ENCODE measurements at places on chromosomes 2 and 18.

DNA sequence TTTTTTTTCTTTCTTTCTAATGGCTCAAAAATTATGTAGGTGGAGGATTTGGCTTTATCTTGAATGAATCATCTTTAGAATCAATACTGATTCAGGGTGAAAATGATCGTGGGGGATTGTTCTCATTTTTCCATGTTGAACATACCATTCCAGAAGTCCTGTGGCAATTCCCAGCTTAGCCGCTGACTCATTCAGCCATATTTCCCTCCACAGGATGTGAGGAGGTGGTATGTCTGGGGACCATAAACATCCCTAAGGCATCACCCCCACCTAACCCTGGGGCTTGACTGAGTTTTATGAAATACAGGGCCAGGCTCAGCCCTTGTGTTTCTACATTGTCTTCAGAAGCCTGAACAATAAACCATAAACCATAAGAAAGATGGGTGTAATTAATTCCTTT, 92.7 kb upstream of the FN1 start:
- no peak for DNase-seq

- no peak for DNase-seq
These were observed 60.4 kb downstream of the ZBTB7C start for GRCh38 chr18:48348739-48349138.

DNA sequence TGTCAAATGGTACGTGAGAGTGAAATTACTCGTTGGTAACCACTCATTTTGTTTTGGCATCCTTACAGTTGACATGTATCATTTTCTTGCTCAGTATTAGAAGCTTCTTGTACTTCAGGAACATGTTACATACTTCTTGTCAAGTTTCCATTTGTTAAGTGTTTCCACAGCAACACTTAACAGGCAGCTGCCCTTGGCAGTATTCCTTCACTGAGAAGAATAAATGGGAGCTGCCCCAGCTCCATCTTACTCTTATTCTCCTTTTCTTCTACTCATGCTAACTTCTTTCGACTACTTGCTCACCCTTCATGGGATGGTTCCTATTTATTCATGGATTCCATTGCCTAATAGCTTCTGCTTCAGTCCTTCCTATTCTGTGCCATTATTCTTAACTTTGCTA, 60.1 kb upstream of the TUBA3E start:
- no peak for DNase-seq

GRCh38 chr2:170928036-170928823, 823 bp upstream of the GORASP2 start:
- peak; percentile 67 for DNase-seq

GRCh38 chr18:73235921-73236320, 368.1 kb upstream of the NETO1 start:
- DNase-seq: no peak

DNA sequence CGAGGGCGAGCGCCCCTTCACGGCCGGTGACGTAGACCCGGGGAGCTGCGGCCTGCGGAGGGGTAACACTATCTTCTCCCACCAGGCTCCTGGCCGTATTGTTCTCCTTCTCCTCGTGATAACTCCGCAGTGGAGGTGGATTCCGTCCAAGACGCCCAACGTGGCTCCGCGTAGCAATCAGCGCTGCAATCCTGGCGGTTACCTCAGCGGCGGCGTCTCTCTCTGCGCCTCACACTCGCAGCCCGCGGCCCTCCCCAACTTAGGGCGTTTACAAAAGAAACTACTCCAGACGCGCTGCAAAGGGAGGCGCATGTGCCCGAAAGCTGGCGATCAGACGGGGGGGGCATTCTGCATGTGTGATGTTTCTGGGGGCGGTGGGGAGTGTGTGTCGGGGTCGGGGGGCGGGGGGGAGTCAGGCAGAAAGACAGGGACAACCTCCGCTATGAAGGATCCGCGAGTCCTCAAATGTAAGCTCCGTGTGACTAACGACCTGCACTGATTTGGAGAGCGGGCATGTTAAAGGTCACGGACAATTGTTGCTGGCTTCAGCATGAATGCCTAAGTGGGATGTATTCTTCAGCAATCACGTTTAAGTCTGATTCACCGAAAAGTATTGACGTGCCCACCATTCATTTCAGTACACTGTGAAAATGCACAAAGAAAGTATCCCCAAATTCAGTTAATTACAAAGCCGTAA, 1.3 kb upstream of the ZNF516 start:
- DNase-seq: peak; percentile 50

DNA sequence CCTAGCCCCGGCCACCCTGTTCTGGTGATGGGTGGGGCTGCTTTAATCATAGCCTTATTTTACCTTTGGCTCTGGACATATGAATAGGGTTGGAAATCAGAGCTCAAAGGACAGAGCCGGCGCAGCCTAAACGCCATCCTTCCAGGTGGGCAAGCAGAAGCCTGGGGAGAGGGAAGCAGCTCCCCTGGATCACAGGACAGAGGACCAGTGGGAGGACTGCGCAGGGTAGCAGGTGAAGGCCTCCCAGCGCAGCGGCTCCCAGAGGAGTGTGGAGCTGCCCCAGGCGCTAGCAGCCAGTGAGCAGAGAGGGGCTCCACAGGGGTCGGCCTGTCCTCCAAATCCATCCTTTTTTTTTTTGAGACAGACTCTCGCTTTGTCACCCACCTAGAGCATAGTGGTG, 16.4 kb upstream of the CYS1 start:
- DNase-seq: no peak

GRCh38 chr2:85145116-85145820, 12.1 kb downstream of the TCF7L1 start:
- peak; percentile 33 for DNase-seq

DNA sequence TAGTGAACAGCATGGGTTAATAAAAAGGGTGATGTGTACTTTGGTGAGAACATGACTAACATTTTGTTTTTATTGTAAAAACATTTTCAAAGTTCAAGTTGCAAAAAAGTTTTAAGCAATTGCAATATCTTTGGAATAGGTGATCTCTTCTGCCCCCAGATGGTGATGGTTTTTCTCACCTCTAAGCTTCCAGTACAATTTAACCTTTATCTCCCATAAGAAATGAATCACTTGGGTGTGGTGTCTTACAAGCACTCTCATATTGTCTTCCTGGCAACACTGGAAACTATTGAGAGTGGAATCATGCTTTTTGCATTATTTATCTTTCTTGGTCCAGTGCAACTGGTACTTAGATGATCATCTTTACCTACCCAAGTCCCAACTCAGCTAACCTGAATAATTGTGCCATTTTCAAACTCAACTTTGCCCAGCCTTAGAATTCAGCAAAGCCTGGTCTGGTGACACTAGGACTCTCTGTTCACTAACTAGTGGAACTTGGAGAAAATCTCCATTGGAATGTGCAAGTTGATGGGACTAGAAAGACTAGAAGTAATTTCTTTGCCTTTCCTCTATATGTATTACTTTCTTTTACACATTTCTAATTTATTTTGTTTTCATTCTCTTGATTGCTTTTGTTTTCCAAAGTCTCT, 964.7 kb upstream of the ZEB2 start:
- DNase-seq: peak; percentile 12

DNA sequence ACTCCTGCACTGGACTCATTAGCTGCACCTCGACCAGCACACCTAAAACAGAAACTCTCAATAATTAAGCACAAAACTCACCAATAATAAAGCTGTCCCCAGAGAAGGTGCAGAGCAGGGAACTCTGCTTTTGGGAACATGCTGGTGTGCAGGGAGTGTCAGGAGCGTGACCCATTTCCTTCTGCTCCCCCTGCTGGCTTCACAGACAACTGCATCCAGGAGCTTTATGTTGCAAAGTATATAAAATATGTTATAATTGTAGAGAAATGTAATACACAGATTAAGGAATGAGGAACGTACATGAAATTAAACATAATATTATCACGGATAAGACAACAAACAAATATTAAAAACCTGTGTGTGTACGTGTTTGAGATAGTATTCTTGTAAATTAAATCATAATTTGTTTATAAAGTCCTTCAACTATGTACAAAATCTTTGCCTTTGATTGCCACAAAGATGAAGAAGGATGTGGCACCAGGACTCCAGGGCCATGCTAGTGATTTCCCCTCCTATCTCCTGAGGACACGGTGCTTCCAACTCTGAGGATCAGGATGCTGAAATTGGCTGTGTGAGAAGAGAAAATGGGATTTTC, 68.6 kb upstream of the MAL start:
- peak; percentile 54 for DNase-seq

DNA sequence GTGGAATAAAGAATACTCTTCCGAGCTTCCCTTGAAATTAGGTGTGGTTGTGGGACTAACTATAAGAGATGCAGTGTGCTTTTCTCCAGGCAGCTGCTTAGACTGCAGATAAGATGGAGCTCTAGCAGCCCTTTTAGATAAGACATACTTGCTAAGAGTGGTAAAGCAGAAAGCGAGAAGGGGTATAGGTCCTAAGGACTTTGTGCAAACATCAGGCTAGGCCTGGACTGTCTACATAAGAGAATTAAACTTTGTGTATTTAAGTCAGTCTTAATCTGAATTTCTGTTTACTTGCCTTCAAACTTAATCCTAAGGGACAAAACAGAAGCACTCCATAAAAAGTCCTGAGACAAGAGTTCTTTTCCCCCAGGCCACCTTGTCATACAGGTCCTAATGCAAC, 218.9 kb downstream of the RAB3GAP1 start:
- DNase-seq: no peak

DNA sequence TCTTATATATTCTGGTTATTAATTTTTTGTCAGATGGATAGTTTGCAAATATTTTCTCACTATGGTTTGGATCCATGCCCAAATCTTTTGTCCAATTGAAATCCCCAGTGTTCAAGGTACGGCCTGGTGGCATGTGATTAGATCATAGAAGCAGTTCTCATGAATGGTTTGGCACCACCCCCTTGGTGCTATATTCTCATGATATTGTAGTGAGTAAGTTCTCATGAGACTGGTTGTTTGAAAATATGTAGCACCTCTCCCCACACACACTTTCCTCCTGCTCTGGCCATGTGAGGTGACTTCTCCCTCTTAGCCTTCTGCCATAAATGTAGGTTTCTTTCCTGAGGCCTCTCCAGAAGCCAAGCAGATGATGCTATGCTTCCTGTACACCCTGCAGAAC, 107.7 kb upstream of the KYNU start:
- no peak for DNase-seq

DNA sequence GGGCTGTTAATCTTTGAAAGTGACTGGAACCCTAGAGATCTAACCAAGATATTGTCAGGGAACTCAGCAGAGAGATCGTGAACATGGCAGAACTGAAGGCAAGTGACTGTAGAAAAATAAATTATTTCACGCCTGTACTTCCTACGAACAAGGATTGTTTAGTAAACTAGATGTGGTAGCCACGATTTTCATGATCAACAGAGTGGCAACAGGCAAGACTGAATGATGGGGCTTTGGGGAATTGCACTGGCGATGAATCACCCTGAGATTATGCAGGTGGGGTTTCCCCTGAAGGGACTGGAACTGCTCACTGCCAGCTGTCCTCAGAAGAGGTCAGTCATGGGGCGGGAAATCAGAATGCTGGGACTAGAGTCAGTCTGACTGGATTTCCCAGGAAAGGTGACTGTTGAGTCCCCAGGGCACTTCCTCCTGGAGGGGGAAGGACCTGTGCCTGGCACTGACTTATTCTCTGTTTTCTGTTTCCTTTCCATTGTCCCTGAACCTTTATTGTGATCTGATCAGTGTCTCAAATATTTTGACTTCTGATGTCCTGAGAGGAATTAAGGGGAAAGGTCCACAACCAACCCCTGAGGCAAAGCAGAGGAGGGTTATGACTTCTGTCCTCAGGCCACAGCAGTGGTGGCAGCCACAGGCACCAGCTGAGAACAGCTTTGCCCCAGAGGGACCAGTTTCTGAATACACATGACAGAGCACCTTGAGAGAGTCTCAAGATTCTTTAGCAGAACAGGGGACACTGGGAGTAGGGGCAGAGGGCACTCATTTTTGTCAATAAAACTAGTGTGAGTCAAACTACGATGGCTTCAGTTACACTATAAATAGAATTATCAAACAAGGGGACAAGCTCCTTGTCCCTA, 70.0 kb downstream of the NAB1 start:
- DNase-seq: no peak

GRCh38 chr2:238710787-238711186, 137.1 kb upstream of the TWIST2 start:
- no peak for DNase-seq

- DNase-seq: no peak
These were observed 485.8 kb downstream of the STK39 start for GRCh38 chr2:167761465-167762136.

- DNase-seq: no peak
These were observed 7.4 kb downstream of the UGT1A6 start for GRCh38 chr2:233700028-233700635.

DNA sequence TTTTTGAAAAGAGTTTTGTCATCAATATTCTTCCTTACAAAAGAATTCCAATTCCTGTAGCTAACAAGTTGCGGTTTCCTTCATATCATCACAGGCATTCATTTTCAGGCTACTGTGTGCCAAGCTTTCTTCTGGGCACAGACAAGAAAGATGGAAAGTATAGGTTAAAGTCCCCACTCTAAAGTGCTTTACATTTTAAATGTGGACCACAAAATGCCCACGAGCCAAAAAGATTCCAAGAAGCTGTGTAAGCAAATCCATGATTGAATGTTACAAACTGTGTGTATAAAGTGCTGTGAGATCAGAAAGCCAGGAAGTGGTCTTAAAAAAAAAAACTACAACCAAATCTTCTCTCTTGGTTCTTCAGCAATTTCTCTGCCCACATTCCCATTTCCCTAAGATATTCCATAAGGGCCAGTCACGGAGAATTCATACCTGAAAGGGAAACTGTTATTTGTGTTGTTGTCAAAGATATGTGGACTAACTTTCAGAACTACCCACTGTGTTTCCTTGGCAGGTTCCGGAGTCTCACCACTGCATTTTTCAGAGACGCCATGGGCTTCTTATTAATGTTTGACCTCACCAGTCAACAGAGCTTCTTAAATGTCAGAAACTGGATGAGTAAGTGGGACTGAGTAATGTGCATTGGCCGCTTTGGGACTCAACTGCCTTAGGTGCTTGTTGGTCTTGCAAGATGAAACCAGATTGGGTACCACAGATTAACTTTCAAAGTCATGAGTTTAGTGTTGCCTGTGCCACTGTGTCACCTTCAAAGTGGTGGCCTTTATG, 55.7 kb downstream of the RAB27B start:
- DNase-seq: no peak

GRCh38 chr2:72004201-72004915, 143.3 kb downstream of the CYP26B1 start:
- DNase-seq: no peak

DNA sequence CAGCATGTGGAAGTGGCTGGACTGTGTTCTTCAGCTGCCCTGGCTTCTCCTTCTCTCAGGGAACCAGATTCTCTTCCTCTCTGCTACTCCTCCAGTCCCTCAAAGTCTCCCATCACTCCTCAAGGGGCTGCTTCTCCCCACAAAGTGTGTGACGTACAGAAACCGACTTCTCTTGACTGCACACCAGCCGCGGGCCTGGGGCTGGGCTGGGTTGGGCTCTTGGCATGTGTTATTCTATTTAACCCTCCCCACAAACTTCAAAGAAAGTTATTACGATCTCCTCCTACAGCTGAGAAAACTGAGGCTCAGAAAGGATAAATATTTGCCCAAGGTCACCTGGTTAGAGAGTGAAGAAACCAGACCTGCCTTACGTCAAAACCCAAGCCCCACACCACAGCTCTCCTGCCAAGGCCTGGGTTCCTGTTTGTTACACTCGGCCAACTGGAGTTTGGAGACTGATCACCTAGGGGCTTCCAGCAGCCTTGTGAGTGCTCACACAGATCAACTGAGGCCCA, 269.0 kb downstream of the TFCP2L1 start:
- DNase-seq: no peak

- DNase-seq: no peak
These were observed 323.0 kb downstream of the MTX2 start for GRCh38 chr2:176592216-176592615.
